Fibroblast of upper back skin (primary cell): ENCODE measurements at places on chromosomes 12 and 14.

DNA sequence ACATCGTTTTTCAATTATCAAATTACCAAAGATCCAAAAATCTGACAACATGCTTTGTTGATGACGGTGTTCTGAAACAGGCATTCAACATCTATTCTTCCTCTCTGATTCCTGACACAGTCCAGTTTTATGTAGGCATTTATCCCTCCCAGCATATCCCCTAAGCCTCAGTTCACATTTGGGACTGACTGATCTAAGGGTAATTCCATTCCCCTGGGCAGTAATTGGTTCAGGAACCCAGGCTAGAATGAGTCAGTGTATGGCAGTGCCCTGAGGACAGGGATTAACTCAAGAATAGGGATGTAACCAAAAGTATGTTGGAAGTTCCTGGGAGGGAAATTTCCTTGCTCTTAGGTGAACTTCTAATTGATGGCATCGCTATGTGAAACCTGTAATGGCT lies 10.3 kb upstream of the PCNX1 start:
- DNase-seq, result peak; percentile 43

- DNase-seq, result no peak
Observed at GRCh38 chr12:12954878-12955625, 3.1 kb upstream of the GPRC5D start.

- DNase-seq, result no peak
Observed at GRCh38 chr12:133227281-133227852, 8.3 kb downstream of the ANHX start.

DNA sequence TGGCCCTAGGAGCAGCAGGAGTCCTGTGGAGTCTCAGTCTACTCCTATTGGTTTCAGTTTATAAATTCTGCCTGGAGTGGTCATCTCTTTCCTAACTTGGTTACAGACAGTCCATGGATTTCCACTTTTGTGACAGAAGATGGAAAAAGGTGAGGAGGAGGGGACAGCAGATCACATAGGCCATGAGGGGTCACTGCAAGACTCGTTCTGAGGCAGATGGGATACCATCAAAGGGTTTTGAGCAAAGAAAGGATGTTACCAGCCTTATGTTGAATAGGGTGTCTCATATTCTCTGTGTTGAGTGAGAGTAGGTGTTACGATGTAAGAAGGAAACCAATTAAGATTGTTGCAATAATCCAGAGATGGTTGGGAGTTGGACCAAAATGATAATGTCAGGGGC lies 15.3 kb downstream of the PDE3A start:
- DNase-seq, result no peak

GRCh38 chr12:52204095-52204930 lies 12.5 kb upstream of the KRT80 start:
- peak; percentile 65 for DNase-seq

GRCh38 chr12:62123721-62124203 lies 136.4 kb upstream of the USP15 start:
- peak; percentile 40 for DNase-seq

DNA sequence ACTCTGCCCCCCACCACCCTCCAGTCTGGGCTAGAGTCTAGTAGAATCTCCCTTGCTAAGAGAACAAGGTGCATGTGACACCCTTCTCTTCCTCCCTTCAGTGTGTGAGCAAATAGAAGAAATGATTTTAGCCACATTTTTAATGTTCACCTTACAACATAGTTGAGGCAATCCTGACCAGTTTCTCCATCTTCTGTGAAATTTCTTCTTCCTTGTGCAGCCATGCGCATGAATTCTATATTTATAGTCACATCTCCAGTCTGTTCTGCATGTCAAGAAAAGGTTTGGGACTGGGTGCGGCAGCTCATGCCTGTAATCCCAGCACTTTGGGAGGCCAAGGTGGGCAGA lies 9.5 kb upstream of the LTA4H start:
- DNase-seq, result no peak

DNA sequence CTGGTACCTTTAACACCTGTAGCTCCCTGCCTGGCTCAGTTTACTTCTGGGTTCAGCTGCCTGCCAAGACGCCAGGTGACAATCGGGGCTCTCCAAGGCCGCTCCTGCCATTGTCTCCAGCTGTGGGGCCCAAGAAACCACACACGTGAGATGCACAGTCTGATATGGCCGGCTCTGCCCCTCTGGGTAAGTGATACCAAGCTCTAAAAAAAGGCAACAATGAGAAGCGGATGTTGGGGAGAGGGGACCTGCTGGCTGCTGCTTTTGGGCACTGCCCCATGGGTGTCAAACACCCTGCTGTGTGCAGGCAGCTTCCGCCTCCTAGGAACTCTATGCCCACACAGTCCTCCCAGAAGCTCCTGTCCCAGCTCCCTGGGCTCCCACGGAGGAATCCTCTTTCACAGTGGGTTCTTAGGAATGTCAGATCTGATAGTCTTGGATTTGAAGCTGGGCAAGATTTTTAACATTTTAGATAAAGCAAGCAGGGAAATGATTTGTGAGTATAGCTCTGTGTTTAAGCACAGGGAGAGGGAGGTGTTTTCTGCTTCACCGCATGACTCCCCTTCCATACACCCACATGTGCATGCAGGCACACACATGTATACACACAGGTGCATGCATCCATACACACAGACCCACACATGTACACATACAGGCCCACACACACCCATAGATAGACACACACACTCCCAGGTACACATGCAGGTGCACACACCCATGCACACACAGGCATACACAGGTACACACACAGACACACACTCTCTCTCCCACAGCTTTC lies 1135.8 kb downstream of the BCL11B start:
- no peak for DNase-seq

DNA sequence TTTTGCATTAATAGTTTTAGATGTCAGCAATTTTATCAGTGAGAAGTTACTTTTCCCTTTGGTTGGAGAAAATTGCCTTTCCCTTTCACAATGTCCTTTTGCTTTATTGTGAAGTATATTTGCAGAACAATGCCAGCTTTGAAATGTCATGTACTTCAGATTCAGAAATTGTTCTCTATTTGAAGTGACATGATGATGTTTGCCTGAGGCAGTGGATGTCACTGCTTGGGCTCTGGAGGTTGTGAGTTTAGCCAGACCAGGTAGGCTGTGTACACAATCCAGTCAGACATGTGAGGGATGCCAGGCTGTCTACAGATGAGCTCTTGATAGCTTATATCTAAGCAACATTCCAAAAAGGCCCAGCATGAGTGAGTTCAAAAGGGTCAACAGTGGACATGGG lies 451.9 kb upstream of the FBXO33 start:
- DNase-seq, result no peak

GRCh38 chr12:6914246-6914946 lies at the start of gene ENO2:
ENO2 (plus strand) TSS chr12:6914580; CDS start chr12:6915833, 1,253 bp downstream.
- DNase-seq, result peak; percentile 67

- DNase-seq, result no peak
Observed at GRCh38 chr12:96068636-96069035, 33.2 kb upstream of the LTA4H start.

GRCh38 chr12:88248606-88249005 lies 106.5 kb downstream of the TMTC3 start:
- no peak for DNase-seq
